Urinary bladder (tissue), 4 donors: ENCODE measurements at places on chromosomes 12 and 14. TPM values are rescaled to one million over a fixed set of nuclear protein-coding genes. Genes with fewer than 3 reads are reported as not detected.

DNA sequence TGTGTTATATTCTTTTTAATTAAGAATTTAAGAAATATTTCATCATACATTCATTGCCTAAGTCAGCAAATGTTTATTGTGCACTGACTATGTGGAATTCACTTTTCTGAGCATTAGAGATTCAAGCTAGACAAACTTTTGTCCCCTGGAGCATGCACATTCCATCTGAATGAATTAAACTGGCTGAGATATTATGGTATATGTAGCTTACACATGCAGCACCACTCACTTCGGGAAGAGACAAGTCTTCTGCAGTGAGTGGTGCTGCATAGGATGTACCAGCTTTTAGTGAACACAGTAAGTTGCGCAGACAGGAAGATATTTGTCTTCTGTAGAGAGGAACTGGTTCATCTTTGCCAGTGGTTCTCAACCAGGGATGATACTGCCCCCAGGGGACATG is 318.4 kb downstream of the SYT1 start:
- no peak for DNase-seq

- no peak for DNase-seq
Observed at GRCh38 chr12:118332511-118332910, 40.2 kb downstream of the TAOK3 start.

DNA sequence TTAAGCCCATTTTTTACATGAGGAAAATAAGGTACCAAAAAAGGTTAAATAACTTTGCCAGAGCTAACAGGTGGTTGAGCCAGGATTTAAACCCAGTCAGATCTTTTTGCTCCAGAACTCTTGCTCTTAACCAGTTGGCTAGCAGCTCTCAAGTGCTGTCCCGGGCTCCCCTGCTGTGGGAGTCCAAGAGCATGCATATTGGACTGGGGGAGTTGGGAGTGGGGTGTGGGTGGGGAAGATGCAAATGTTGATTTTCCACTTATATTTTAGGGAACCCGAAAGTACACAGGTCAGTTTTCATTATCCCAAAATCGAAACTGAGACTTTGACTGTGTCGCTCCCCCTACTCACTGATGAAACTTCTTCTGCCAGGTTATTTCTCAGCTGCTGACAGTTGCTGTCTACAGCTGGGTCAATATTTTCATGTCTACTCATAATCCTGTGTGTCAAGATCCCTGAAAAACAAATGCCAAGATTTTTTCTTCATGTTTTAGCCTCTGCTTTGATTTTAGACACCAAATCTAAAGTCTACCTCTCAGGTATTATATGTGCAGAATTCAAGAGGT is 172.3 kb upstream of the TMPO start:
- DNase-seq = no peak

DNA sequence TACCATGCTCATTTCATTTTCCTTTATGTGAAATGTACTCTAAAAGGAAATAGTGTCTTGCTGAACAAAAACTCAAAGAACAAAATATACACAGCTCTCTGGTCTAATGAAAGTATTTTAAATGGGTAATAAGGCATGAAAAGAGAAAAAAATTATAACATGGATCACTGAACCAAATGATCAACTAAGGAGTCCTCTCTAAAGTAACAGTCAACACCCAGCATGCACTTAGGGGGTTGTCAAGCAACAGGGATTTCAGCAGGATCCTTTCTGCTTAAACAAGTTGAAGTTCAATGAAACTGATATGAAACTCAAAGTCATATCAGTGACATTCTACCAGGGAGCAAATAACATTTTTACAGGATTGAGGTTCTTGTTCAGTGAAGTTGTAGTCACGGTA is 398.8 kb downstream of the SEC23A start:
- no peak for DNase-seq

GRCh38 chr12:46590991-46591703 is 218.6 kb upstream of the SLC38A2 start:
- DNase-seq = no peak

- no peak for DNase-seq
Observed at GRCh38 chr12:28189784-28190320, 404 bp upstream of the CCDC91 start.

- no peak for DNase-seq
Observed at GRCh38 chr14:32212833-32213232, 9.8 kb upstream of the RNU6-8 start.

DNA sequence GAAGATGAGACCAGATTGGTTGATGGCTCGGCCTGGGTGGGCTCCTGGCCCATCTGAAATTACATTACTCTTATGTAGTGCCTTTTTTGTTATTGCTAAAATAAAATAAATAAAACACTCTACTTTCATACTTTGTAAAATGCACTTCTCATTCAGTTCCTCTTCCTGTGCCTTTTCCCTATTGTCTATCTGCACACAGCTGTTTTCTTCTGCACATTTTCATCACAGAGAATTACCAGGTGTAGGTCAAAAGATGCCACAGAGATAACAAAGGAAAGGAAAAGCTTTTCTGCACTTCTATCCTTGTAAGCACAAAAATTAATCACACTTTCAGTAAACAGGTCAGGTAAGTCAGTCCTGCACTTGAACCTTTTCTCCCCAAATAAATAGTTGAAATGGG is 265.1 kb downstream of the BTG1 start:
- DNase-seq = no peak

DNA sequence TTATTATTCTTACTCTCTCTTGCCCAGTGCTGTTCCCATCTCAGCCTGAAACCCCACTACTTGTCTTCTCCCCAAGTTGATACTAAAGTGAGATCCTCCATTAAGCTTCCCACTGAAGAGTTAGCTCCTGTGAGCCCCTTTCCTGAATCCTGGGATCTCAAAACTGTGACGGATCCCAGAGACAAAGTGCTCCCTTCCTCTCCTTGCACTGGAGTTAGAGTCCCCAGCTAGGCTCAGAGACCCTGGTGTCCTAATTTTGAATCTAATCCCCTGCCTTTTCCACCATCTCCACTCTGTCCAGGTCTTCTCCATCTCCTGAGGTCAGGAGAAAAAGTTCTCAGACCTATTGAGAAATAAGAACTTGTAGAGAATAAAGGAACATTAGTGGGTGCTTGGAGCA is 17.6 kb upstream of the TBX3 start:
- no peak for DNase-seq

DNA sequence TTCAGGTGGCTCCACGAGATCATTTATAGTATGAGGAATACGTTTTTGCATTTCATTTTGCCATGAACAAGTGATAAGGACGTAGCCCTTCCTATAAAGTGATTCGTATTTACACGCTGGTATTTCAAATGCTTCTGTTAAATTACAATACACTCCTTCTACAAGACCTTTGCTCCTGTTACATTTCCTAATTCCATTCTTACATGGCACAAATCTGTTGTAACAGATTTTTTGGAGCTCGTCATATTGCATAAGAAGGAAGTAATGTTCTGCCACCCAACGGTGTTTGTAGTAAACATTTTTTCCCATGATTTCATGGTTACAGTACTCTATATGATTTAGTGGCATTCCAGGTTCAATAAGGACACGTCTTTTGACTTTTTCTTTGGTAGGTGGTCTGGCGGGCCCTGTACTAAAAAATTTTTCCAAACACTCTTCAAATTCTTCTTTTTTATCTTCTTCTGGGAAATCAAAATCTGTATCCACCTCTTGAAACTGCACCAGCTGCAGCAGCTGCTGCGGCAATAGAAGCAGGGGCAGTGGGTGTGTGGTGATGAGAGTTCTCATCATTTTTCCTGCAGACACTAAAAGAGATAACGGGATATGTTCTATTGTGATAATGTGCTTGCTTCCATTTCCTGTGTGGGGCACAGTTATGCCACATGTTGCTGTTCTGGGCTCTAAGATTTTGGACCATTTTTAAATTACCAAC is 4.2 kb downstream of the RNASE9 start:
- no peak for DNase-seq

- no peak for DNase-seq
Observed at GRCh38 chr12:100901266-100901665, 106.7 kb downstream of the ANO4 start.

DNA sequence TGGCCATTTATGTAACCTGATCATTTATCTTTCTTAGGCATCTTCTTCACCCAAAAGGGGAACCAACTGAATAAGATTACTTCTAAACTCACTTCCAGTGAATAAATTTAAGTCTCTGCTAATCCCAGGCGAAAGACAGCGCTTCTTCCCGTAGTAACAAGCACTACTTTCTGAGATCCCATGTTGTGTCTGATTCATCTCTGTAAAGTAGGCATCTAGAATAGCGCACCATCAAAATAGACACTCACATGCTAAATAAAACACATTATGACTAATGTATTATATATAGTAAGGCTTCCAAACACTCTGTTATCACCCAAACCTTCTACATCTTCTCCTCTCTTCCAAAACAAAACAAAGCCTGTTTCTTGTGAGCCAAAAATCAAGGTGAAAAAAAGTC is 15.1 kb downstream of the GTF2A1 start:
- DNase-seq = no peak

DNA sequence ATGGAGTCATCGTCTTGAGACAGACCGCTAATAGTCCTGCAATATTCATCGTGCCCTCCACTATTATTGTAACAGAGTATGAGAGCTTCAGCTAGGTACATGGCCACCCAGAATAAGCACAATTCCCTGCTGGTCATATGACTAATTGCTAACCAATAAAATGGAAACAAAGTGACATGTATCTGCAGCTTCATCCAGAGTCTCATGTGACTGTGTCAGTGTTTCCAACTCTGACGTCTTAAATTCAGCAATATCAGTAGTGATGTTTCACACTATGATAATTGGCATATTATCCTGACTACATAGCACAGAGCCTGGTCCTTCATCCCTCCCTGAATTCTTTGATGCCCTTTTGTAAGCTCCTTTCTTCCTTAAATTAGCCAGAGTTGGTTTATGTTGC is 167.4 kb downstream of the RPS29 start:
- DNase-seq = no peak

DNA sequence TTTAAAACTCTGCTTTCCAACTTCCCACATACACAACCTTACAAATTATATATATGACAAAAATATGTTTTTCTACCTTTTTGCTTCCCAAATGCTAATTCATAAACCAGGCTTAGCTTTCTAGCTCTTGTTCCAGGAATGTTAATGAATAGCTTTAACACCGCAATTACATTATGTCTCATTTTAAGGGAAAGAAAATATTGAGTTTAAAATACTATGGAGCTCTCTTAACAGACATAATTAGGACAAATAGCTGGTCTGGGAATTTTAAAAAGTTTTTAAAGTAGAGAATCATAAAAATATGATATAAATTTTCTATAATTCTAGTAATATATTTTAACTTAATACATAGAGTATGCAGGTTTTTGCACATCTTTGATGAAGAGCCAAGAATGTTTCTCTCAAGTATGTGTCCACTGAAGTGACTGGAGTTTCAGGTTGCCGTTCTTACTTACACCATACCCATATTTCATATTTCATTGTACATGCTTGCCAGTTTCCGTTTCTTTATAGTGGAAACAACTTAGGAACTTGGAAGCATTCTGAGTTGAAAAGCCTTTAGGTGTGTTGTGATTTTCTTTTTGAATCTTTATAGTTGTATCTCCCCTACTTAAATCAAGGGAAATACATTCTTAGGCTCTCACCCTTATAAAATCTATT is 90.6 kb upstream of the SLCO1C1 start:
- no peak for DNase-seq

DNA sequence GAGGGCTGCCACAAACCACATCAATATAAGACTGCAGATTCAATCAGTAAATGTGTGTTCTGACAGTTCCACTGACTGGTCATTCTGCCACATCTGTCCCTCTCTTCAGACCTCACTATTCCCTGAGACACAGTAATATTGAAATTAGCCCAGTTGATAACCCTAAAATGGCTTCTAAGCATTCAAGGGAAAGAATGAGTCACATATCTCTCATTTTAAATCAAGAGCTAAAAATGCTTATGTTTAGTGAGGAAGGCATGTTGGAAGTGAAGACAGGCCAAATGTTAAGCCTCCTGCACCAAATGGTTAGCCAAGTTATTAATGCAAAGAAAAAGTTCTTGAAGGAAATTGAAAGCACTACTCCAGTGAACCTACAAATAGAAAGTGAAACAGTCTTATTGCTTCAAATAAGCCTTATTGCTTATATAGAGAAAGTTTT is 24.5 kb upstream of the KIF21A start:
- no peak for DNase-seq

- no peak for DNase-seq
Observed at GRCh38 chr12:20350495-20350894, 17.8 kb upstream of the PDE3A start.

DNA sequence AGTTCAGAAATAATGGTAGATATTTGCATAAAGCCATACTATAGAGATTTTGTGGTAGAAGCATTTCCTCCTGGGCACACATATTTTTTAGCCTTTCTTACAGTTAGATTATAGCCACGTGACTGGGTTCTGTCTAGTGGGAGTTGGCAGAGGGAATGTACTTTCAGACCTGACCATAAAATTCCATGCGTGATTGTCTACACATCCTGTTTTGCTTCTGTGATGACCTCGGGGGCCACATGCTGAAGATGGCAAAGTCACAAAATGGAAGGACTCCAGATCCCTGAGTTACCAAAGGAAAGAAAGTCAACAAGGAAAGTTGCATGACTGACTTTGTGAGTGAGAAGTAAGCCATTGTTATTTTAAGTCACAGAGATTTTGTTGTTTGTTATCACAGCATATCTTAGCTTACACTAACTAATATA is 14.6 kb upstream of the MIA2 start:
- DNase-seq = no peak

GRCh38 chr12:19671695-19672094 is 232.4 kb downstream of the AEBP2 start:
- DNase-seq = no peak

DNA sequence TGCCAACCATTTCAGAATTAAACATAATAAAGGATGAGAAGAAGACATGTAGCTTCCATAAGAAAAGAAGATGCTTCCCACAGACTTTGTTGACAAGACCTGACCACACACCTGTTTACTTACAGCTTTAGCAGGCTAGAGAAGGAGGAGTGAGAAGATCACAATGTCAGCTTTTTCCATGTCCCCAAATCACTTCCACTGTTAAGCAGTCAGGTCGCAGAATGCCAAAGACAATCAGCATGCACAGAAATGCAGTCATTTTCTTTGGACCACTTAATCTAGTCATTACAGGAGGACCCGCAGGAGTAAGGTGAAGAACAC is 314.9 kb downstream of the SSPN start:
- no peak for DNase-seq

DNA sequence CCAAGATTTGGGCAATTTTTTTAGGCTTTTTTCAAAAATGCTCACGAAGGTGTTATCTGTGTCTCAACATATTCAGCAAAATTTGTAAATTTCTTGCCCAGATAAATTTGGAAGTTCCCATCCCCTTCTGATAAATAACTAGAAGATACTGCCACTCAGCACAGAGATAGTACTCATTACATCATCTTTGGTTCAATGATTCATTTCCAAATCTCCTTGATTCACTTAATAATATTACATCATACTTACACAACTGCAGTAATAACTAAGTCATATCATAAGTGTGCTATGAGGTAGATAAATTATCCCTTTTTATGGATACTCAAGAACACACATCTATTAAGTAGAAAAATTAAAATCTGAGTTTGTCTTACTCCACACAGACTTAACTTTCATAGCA is 89.4 kb downstream of the RPAP3 start:
- DNase-seq = no peak

The KCNA5 gene
- total RNA-seq = 2.9 TPM

The PALS1 gene
- total RNA-seq = 45.4 TPM

The MYF5 gene
- 5.4 TPM for total RNA-seq

The DCD gene
- total RNA-seq = not detected

The ARHGAP9 gene
- total RNA-seq = 2.9 TPM

The RNU7-1 gene
- total RNA-seq = not detected

The AKAP5 gene
- total RNA-seq = 5.6 TPM

The VDR gene
- 0.79 TPM for total RNA-seq
